ENCODE measurements at places on chromosomes 3 and 15.

- no peak for DNase-seq
These were observed 256.4 kb downstream of the NR2F2 start for GRCh38 chr15:96586901-96587300.

- no peak for DNase-seq
These were observed 486.0 kb upstream of the ADAMTS9 start for GRCh38 chr3:65173841-65174240.

DNA sequence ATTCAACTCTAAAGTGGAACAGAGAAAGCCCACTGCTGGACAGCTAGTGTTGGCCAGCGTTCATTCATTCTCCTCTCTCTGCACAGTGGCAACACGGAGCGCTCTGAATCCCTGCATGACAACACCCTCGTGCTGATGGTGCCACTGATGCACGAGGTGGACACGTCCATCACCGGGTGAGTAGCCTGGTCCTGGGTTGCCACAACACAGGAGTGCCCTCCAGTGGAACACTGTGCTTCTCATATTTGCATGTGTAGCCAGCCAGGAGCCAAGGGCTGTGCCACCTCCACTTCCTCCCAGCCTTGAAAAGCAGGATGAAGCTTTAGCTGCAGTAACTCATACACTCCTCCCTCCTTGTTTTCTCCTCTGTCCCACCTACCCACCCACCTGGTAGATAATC, 120.0 kb upstream of the CTDSPL start:
- peak; percentile 29 for DNase-seq

- no peak for DNase-seq
These were observed 26.1 kb downstream of the PTH1R start for GRCh38 chr3:46903341-46904302.

DNA sequence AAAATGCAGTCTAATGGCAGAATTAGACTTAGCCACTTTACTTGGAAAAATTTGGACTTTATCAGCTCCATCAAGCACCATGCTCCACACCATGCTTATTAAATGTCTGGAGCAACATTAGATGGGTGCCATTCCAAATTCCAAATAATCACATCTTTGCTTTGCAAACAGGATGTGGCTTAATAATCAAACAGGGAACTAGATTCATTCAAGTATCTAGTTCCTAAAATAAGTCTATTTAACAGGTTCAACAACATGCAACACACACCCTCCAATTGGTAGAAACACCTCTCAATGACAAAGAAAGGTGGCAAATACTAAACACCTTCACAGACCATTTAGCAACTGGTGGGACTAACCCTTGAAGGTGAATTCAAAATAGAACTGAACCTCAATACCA, 3.5 kb downstream of the HEXA start:
- DNase-seq, result no peak

DNA sequence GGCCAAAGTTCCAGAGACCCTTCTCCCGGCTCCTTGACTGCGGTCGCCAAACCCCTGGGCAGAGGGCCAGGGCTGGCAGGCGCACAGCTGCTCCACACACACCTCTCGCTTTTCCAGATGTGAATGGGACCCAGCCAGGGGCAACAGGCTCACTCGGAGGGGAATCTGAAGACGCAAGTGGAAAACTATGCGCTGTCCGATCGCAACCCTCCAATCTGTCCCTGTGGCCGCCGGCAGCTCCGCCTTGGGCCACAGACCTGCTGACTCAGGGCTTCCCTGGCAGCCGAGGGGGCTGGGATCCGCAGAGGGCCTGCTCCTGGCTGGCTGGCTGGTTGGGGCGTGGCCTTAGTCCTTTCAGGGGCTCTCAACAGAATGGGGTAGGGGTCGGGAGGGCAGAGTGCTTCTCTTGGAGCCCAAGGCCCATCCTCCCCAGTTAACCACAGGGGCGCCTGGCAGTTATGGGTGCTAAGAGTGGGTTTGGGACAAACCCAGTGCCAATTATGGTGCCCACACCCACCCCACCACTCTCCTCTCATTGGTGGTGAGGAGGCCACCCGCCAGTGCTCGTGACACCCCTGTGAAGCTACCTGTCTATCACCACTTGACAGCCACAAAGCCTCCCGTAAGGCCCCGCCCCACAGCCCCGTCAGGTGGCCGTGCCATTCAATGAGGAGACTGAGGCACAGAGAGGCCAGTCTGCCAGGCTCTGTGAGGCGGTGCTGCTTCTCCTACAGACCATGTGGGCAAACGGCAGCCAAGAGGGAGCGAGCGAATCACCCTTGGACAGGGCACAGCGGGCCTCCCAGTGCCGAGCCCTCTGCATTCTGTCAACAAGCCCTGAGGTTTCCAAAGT, 53.8 kb downstream of the IQSEC1 start:
- no peak for DNase-seq

DNA sequence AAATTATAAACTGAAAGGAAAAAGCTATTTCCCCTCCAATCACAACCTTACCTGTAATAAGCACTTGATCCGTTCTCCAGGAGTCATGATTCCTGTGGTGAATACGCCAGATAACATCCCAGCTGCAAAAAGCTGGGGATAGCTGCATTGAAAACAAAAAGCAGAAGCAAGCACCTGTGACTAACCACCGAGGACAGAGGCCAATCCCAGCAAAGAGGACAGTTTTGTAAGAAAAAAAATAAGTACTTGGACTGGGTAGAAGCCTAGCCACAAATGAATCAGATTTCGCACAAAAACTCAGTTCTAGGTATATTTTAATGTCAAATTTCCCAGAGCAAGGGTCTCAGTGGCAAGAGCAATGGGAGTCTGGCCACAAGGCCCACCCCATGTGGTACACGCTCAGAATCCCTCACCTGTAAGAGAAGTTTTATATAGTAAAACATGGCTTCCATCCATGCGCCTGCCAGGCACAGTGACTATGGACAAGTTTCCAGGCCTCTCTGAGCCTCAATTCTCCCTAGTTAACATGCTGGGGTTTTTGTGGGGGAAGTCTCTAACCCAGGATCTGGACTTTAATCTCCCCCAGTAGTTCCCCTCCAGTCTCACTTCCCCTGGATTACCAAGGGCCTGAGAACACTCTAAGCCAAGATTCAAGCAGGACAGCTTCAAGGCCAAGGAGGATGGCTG, 19.2 kb downstream of the SLC25A20 start:
- no peak for DNase-seq

DNA sequence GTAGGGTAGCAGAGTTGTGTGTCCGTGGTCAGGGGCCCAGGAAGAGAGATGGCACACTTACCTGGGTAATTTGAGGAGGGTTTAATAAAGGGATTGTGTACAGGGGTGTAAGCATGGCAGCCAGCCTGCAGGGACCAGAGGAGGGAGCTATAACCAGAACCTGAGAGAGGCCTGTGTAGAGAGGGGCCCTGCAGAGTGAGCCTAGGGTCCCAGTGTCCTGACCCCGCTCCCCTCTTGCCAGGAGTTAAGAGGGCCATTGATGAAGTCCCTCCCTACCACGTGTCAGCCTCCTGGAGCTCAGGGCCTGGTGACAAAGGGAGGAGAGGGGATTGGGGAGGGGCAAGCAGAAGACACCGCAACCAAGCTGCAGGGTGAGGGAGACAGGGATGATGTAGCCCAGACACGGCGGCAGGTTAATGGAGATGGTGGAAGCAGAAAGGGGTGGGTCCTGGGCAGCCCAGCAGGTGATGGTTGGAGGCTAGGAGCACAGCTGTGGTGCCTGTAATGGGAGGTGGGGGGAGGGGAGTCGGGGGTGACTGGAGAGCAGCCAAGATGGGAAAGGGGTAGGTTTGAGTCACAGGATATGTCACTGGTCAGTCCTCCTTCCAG, 165.4 kb upstream of the TOPAZ1 start:
- DNase-seq, result peak; percentile 49

- peak; percentile 62 for DNase-seq
These were observed 596.7 kb downstream of the FGF12 start for GRCh38 chr3:192130534-192131132.

GRCh38 chr3:136733317-136733833, 18.8 kb downstream of the STAG1 start:
- no peak for DNase-seq

DNA sequence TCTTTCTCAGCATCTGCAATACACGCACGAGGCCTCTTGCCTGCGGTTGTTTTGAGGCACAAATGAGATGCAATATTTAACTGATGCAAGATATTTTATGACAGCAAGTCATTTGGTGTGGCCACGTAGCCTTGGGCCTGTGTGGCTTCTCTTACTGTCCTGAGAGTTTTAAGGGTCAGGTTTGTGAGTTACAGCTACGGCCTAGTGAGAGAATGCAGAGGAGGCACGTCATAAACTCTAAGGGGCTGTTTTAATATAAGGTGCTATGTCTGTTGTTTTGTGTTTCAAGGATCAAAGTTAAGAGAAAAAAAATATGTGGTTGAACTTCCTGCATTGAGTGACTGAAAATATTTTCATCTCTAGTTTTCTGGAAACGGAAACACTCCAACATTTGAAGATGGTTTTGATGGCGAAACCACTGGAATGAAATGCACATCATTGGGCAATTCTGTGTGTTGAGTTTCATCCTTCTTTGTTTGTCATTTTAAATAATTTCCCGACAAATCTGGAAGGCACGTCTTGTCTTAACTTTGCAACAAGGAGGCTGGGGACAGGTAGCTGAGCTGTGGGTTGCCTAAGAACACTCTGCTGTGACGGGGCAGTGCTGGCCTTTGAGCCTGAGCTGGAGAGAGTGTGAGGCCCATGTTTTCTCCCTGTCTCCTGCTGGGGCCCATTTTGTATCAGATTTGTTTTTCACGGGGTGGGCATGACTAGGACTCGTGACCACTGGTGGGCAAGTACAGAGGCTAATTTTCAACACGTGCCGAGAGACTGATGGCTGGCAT, 5.1 kb downstream of the APBA2 start:
- no peak for DNase-seq

DNA sequence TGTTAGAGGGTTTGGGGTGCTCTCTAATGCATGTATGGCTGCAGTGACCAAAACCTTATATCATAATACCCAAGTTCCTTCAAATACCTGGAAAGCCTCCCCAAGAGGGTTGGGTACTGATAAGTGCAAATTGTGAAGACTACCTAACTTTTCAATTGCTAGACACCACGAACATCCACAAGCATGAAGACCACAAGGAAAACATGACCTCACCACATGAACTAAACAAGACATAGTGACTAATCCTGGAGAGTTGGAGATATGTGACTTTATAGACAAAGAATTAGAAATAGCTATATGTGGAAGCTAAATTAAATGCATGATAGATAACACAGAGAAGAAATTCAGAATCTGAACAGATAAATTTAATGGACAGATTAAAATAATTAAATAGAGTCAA, 23.9 kb upstream of the AADACL2 start:
- DNase-seq, result no peak

DNA sequence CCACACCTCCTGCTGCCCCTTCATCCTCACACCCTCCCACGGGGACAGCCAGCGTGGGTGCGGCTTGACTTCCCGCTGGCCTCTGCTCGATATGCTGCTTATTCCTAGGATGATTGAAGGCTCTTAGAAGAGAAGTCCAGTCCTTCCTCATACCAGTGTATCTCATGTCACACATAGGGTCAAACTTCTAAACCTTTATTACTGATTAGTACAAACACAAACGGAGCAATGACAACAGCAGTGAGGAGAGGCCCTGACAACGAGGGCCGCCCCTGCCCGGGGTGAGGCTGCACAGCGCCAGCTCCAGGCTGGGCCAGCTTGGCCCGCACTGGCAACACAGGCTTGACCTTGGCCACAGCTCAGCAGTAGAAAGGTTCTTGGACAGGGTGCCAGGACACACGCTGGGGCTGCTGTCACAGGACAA, 3.7 kb downstream of the CIB1 start:
- no peak for DNase-seq

- DNase-seq, result peak; percentile 43
These were observed 172.7 kb upstream of the LMCD1 start for GRCh38 chr3:8328967-8329366.

DNA sequence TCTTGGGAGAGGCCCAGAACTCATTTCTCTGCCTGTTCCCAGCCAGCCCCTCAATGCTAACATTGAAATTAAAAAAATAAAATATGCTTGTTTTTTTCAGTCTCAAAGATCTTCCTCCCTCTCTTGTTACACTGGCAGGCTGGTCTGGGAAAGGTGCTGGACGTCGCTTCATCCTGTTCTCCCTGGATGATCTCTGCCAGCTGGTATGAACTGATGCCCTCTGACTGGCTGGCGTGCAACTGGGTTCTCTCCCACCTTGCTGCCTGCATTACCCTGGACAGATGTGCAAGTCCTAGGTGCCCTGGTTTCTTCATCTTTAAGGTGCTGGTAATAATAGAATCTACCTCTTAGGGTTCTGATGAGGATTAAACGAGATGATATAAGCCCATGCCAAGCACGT, 263.9 kb upstream of the PROK2 start:
- no peak for DNase-seq

GRCh38 chr15:39624806-39625205, 43.9 kb downstream of the THBS1 start:
- DNase-seq, result no peak

- no peak for DNase-seq
These were observed 835 bp downstream of the SEMA5B start for GRCh38 chr3:123026565-123027291.

- DNase-seq, result peak; percentile 82
These were observed 78.4 kb upstream of the RASGRF1 start for GRCh38 chr15:79168922-79169456.

DNA sequence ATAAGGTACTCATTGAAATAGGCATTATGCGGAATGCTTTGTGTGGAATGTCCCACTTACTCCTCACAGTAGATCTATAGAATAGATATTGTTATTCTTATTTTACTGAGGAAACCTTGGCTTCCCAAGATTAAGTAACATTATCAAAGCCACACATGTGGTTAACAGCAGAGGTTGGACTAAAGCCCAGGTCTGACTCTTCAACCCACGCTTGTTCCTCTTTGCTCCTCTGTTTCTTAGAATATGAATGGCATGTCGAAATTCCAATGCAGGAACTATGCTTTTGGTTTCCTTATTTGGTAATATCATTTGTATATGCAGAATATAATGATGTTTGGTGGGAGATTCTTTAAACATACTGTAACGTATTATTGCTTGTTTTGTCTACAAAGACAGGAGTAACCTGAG, 818.8 kb upstream of the LMCD1 start:
- DNase-seq, result no peak

GRCh38 chr15:25427861-25428260, 11.0 kb downstream of the UBE3A start:
- DNase-seq, result no peak

- DNase-seq, result no peak
These were observed 12.5 kb upstream of the TRAK1 start for GRCh38 chr3:42078677-42079076.

DNA sequence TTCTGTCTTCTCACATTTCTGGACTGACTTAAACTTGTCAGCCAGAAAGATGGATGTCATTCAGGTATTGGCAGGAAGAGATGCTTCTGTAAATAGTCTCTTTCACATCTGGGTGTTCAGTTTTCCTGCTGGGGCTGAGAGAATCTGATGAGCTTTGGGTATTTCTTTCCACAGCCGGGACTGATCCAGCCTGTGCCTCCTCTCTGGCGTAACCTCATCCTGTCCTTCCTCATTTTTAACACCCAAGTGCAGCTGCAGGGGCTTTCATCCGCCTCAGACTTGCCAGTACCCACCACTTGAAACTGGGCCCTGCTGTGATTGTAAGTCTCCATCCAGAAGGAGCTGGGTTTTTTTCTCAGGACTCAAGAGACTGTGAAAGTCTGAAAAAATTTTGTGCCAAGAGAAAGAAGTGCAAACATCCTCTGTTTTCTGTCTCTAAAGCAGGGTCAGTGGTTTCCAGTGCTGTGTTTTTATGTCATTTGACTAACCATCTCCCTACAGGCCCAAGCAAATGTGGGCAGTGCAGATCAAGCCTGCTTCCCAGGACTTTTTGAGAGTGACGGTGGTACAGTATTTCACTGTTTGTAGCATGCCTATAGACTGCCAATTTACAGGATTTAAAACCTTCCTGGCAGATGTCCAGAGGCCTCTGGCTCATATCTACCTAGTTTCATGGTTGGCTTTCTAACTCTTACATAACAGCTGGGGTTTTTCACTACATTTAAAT, 342.7 kb downstream of the PTPRG start:
- peak; percentile 55 for DNase-seq

GRCh38 chr15:83435202-83435601, 11.9 kb upstream of the SH3GL3 start:
- DNase-seq, result no peak

All from NCI-H345 (cell line).